ENCODE measurements at places on chromosomes 1 and 21.

GRCh38 chr1:5989286-5989605 lies 3.0 kb downstream of the NPHP4 start:
- DNase-seq, result no peak

GRCh38 chr1:68478662-68479061 lies 18.2 kb downstream of the DEPDC1 start:
- DNase-seq, result no peak

GRCh38 chr1:74673351-74674111 lies at the start of gene ERICH3:
Gene ERICH3 (minus strand): TSS chr1:74673792. CDS start chr1:74673519, 273 bp downstream.
- DNase-seq, result no peak

GRCh38 chr1:42853116-42853884 lies 6.9 kb downstream of the ZNF691 start:
- DNase-seq, result no peak

GRCh38 chr1:4595341-4596225 lies 58.8 kb upstream of the AJAP1 start:
- DNase-seq, result no peak

DNA sequence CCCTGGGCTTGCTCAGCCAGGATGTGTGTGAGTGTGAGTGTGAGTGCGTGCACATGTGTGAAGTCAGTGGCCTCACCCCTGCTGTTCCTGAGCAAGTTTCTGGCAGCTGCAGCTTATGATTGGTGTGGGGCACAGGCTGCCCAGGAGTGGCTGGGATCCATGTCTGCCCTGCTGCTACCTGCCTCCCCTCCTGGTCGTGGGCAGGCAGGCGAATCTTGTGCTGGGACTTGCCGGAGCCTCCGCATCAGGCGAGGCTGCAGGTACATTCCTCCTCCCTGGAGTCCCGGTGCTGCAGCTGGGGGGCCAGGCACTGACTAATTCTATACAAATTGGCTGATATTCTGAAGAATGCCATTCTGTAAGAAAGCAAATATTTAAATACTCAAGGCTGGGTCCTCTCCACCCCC lies 85.6 kb upstream of the WNT4 start:
- DNase-seq, result no peak

DNA sequence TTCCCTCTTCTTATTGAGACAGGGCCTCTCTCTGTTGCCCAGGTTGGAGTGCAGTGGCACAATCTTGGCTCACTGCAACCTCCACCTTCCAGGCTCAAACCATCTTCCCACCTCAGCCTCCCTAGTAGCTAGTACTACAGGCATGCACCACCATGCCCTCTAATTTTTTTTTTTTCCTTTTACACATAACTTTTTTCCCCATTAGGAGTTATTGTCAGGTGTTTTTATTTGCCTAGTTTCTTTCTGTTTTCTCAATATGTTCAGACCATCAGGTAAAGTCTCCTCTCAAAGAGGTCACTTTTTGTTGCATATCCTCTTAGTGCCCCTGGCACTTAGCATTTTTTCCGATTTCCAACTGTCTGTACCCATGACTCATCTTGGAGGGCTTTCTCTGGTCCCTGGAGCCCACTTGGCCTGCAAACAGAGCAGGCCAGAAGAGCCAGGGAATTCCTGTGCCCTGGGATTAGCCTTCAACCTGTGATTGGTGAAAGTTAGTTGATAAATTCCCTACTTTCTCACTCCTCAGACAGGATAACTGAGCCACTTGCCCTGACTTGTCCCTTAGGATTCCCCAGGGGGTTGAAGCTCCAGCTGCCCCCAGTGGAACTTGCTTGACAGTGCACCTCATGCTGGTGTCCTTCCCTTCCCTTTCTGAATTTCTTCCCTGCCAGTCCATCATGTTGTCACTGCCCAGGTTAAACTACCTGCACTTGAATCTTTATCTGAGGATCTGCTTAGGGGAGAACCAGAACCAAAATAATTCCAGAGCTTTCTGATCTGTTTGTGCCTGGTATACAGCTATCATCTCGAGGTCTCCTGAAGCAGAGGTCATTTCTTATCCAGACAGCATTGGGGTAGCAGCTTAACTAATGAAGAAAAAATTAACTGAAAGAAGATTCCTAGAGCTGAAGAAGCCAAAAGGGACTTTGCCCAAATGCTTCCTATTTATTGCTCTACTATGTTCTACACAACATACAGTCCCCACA lies 2.4 kb downstream of the NTPCR start:
- DNase-seq, result no peak

DNA sequence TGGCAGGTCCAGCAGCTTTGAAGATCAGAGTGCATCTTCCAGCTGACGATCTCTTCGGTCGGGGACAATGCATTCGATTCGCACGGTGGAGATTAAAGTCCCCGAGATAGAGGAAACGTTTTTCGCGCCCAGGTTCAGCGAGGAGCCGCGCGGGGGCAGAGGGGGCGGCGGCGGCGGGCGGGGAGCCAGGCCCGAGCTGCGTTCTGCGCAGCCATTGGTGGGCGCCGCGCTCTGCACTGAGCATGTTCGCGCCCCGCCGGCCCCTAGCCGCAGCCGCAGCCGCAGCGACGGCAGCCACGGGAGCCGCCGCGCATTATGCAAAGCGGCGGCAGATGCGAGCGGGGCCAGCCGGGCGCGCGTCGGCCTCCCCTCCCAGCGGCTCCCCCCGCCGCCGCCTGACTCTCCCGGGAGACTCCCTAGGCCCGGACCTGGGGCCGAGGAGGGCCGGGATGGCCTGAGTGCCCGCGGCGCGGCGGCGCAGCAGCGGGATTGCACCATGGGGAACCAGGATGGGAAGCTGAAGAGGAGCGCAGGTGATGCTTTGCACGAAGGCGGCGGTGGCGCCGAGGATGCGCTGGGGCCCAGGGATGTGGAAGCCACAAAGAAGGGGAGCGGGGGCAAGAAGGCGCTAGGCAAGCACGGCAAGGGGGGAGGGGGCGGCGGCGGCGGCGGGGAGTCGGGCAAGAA lies at the start of gene FMN2:
Gene FMN2 (plus strand): TSS at position 270 of the 687 bp plus-strand sequence. CDS start 227 bp downstream, at position 497.
- no peak for DNase-seq

DNA sequence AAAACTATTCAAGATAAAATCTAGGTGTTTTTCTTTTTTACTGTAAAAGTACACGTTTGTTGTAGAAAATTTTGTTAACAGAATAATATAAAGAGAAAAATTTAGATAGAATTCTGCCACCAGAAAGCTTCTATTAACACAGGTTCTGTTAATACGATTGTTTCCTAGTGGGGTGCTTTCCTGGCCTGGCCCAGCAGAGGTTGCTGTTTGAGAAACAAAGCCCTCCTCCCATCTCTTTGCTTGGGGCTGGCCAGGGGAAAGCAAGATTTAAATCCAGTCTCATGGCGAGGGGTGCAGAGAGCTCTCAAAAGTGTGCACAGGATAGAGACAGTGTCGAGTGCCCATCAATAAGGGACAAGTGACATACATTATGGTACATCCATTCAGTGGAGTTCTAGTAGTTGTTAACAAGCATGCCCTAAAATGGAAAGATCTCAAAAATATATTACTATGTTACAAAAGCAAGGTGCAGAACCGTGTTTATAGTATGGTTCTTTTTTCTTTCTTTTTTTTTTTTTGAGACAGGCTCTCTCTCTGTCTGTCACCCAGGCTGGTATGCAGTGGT lies 14.6 kb upstream of the ACBD3 start:
- DNase-seq, result no peak

GRCh38 chr1:222310836-222311235 lies 237.1 kb downstream of the HHIPL2 start:
- peak; percentile 3 for DNase-seq

DNA sequence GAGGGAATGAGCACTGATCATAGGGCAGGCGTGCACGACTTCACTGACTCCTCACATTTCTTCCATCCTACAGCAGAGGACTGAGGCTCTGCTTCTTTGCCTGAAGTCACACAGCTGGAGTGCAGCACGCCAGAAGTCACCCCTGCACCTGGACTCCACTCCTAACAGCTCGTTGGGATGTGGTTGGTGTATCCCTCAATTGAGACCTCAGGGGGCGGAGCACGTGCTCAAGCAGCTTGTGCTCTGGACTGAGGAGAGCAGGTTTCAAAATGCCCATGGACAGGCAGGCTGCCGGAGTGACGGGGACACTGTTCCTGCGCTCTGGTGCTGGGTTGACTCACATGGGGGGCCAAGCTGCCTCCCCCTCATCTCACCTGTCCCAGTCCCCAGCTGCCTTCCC lies 13.9 kb downstream of the CHIT1 start:
- DNase-seq, result no peak

- no peak for DNase-seq
Observed at GRCh38 chr1:14120895-14121294, 420.9 kb downstream of the PRDM2 start.

- DNase-seq, result no peak
Observed at GRCh38 chr1:241610056-241610815, 29.9 kb downstream of the CHML start.

- no peak for DNase-seq
Observed at GRCh38 chr1:107225706-107226105, 84.9 kb downstream of the NTNG1 start.

- no peak for DNase-seq
Observed at GRCh38 chr1:46364612-46365011, 24.0 kb downstream of the NSUN4 start.

DNA sequence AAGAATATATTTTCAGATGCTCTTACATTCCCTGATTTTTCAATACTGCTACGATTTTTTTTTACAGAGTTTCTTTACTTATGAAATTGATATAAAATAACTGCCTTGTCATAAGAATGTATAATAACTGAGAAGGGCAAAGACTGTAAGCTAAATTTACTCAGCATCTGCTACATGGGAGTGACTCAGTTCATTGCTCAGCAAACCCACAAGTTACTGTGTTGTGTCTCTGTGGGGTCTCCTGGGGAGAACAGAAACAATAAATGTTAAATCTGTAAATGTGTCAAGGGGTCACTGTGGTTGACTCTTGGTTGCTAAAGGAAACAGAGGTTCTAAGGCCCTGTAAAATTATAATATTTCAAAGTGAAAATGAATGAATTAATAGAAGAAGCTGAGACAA lies 210.3 kb upstream of the CACYBP start:
- DNase-seq, result no peak
